ENCODE measurements at places on chromosomes 12 and 14. TPM values are rescaled to one million over a fixed set of nuclear protein-coding genes. Genes with fewer than 3 reads are reported as not detected.

DNA sequence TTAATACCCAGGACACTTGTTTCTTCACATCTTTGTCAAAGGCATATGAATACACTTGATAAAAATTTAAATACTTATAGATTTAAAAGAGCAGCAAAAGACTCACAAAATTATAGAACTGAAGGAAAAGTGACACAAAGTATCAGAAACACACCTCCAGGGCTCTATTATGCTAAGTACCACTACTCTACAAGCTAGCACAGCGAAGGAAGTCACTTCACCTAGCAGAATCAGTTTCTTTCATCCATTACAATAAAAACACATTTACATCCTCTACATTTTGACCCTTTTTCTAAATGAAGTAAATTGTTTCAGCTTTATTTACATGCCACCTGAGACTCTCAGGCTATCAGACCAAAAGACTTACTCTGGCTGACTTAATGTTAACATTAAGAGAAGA, 26.6 kb upstream of the PTPRB start:
- no peak overlapping the region for H3K27ac ChIP-seq
- no peak for DNase-seq
- no peaks in the 10 kb centered on the region for H3K27me3 ChIP-seq
- H3K4me1 ChIP-seq = no peaks in the 10 kb centered on the region
- no peak overlapping the region for H3K4me3 ChIP-seq
- no peaks in the 10 kb centered on the region for H3K36me3 ChIP-seq

DNA sequence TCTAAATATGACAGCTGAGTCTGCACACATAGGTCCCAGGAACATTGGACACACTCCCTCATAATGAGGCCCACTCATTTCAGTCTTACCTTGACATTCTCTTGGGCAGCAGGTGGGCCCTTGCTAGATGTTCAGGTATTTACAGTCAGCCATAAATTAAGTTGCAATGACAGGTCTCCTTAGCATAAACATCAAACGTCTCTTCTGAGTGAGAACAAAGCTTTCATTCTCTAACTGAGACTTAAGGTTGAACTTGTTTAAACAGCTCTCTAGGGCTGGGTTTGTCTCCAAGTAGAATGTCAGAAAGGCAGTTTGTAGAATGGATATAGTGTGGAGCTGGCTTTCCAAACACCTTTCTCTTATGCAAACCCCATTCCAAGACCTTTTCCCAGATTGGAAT, 10.3 kb downstream of the ACVR1B start:
- H3K27me3 ChIP-seq = no peaks in the 10 kb centered on the region
- DNase-seq = peak; percentile 25
- peak overlapping the region; percentile 22 for H3K27ac ChIP-seq
- no peaks in the 10 kb centered on the region for H3K36me3 ChIP-seq

DNA sequence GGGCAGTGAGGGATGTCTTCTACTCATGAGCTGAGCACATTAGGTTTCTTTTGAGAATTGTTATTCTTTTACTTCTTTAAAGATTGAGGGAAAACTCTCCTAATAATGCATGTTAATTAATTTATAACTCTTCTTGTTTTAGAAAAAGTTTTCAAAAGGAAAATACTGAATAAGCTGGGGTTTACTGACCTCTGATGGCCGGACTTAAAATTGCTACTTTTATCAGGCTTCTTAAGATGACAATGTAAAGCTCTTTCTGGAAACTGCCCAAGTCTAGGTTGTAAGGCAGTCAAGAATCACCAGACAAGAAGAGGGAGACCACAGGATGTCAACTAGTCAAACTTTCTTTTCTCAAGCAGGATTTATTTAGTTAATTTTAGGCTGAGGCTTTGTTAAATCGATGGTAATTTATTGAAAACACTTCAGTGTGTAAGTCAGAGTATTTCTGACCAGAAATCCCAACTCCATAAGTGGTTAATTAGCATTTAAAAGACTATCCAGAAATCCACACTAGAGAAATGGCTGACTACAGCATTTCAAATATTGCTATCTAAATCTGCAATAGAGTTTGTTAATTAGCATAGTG, 82.1 kb downstream of the AVPR1A start:
- no peaks in the 10 kb centered on the region for H3K36me3 ChIP-seq
- no peak overlapping the region for H3K4me3 ChIP-seq
- H3K4me1 ChIP-seq = peaks cover 7% of the 10 kb centered on the region
- no peak overlapping the region for H3K27ac ChIP-seq

DNA sequence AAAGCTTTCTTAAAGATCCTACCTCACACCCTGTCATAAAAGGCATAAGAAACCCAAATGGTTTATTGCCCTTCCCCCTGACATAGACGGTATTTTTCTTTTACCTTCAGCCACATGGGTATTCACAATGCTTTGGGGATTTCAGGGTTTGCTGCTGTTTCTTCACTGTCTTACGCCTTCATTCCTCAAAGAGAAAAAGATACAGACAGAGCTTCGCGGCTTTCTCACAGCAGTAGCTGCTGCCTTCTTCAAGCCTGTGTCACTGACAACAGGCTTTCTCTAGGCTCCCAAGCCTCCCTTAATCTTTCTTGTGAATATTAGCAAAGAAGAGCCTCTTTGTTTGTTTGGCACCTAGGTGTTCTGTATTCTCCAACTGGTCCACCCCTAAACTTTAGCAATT, 197.4 kb upstream of the ARID2 start:
- no peak overlapping the region for H3K4me3 ChIP-seq
- no peak overlapping the region for H3K27ac ChIP-seq
- H3K27me3 ChIP-seq = no peaks in the 10 kb centered on the region
- H3K36me3 ChIP-seq = no peaks in the 10 kb centered on the region
- H3K4me1 ChIP-seq = no peaks in the 10 kb centered on the region
- no peak for DNase-seq

DNA sequence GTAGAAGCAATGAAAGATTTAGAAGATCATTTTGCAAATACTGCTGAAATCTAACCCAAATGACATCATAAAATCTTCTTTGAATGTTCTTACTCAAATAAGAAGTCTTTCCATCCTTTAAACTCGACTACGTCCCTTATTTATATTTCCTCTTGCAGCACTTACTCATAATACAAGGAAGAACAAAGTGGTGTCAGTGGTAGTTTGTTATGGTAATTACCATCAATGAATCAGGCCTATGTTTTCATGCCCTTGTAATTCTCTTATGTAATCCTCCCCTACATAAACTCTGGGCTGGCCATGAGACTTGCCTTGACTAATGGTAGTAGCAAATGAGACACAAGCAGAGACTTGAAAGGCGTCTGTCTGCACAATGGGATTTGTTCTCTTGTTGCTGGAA, 17.0 kb downstream of the EEA1 start:
- no peak for DNase-seq
- H3K36me3 ChIP-seq = no peaks in the 10 kb centered on the region
- H3K4me3 ChIP-seq = no peak overlapping the region
- H3K4me1 ChIP-seq = no peaks in the 10 kb centered on the region

DNA sequence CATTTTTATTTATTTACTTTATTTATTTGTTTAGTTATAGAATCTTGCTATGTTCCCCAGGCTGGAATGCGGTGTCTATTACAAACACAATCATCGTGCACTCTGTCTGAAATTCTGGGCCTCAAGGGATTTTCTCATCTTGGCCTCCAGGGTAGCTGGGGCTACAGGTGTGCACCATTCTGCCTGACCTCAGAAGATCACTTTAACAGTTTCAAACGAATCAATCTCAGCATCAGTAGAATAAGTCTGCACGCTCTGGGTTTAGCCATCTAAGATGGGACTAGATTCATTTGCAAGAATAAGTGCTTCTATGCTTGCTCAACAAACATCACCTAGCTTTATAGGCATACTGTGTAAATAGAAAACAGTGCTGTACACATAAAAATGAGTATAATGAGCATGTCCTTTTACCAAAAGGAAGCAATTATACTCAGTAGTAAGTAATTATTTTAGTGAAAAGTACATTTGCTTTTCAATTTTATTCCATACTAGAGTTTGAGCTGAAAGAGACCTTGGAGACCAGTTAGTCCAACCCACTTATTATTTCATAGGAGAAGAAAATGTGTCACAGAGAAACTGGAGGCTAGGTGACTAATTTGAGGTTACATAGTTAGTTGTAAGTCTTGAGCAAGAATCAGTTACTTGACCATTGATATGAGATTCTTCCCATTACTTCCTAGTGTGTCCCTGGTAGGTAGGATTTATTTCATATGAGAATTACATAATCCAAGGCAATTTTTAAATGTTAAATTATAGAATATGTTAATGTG, 456.5 kb upstream of the LMO3 start:
- H3K4me1 ChIP-seq = no peaks in the 10 kb centered on the region
- H3K36me3 ChIP-seq = no peaks in the 10 kb centered on the region
- no peaks in the 10 kb centered on the region for H3K27me3 ChIP-seq
- H3K4me3 ChIP-seq = no peak overlapping the region

- no peak overlapping the region for H3K4me3 ChIP-seq
- H3K36me3 ChIP-seq = no peaks in the 10 kb centered on the region
- H3K27ac ChIP-seq = no peak overlapping the region
- no peak for DNase-seq
- H3K27me3 ChIP-seq = no peaks in the 10 kb centered on the region
Measured at GRCh38 chr12:94779485-94779884, 129.1 kb upstream of the TMCC3 start.

- peak overlapping the region; percentile 96 for H3K27ac ChIP-seq
- DNase-seq = no peak
- peak overlapping the region; percentile 97 for H3K4me3 ChIP-seq
- H3K27me3 ChIP-seq = no peaks in the 10 kb centered on the region
Measured at GRCh38 chr12:114685320-114685781, 1.4 kb upstream of the TBX3 start.

DNA sequence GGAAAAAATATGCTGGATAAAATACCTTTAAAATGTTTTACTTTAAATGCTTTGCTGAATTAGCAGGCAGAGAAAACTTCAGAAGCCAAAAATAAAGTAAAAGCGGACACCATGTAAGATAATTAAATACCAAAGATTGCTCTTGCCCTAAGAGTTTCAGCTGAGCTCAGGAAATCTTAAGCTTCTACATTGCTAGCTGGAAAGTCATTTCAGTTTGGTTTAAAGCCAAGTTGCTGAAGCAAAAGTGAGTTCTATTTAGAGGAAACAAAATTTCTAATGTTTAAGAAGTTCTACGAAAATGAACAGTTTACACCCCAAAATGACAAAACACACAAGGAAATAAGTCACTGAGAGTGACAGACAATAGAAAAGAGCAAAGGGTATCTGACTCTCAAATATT, 310.0 kb downstream of the ADAMTS20 start:
- no peak overlapping the region for H3K4me3 ChIP-seq
- DNase-seq = no peak
- no peaks in the 10 kb centered on the region for H3K27me3 ChIP-seq
- H3K4me1 ChIP-seq = no peaks in the 10 kb centered on the region
- no peak overlapping the region for H3K27ac ChIP-seq
- H3K36me3 ChIP-seq = no peaks in the 10 kb centered on the region

- H3K27me3 ChIP-seq = no peaks in the 10 kb centered on the region
- H3K4me1 ChIP-seq = peaks cover 17% of the 10 kb centered on the region
- no peak overlapping the region for H3K27ac ChIP-seq
- H3K36me3 ChIP-seq = no peaks in the 10 kb centered on the region
- H3K4me3 ChIP-seq = no peak overlapping the region
- no peak for DNase-seq
Measured at GRCh38 chr12:6438345-6438744, 6.4 kb upstream of the CD27 start.

GRCh38 chr12:52895726-52896189, 9.1 kb downstream of the KRT8 start:
- H3K27ac ChIP-seq = peak overlapping the region; percentile 36
- H3K27me3 ChIP-seq = no peaks in the 10 kb centered on the region
- H3K4me1 ChIP-seq = peaks cover 51% of the 10 kb centered on the region
- no peak overlapping the region for H3K4me3 ChIP-seq

DNA sequence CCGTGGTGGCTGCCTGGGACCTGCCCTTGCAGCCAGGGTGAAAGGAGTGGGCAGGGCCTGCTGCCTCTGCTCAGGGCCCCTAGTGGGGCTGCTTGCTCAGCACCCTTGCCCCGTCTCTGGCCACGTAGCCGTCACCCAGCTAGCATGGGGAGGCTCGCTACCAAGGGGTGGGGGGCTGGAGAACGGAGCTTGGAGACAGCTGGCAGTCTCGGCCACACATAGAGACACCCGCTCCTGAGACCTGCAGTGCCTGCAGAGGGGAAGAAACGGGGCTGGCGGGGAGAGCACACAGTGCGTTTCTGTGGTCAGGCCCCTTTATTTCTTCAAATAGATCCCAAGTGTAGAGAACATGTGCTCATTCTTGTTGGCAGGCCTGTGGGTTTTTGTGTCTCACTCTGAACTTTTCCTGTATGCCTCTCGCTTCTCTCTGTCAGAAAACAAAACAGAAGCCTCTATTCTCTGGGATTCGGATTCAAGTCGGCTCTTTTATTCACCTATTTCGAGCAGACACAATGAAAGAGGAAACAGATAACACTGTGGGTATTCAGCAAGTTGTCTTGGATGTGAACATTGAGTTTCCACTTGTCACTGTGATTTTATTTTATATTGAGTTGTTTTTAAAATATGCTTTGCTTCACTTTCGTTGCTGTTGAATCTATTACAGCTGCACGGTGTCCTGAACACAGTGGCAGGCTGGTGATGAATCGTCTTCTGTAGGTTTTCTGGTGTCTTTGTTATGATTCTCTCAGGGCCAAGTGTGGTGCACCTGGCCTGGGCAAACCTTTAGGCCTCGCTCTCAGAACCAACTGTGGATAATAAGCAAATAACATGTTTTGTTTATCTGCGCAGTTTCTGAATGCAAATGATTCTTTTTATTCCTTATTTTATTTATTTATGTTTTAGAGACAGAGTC, 26.5 kb downstream of the PACS2 start:
- H3K27me3 ChIP-seq = no peaks in the 10 kb centered on the region
- no peak overlapping the region for H3K27ac ChIP-seq
- H3K4me1 ChIP-seq = peaks cover 25% of the 10 kb centered on the region
- no peak for DNase-seq

- no peaks in the 10 kb centered on the region for H3K27me3 ChIP-seq
- no peak overlapping the region for H3K27ac ChIP-seq
- H3K4me1 ChIP-seq = no peaks in the 10 kb centered on the region
- no peak overlapping the region for H3K4me3 ChIP-seq
- no peaks in the 10 kb centered on the region for H3K36me3 ChIP-seq
Measured at GRCh38 chr14:47917344-47917954, 242.0 kb upstream of the MDGA2 start.

DNA sequence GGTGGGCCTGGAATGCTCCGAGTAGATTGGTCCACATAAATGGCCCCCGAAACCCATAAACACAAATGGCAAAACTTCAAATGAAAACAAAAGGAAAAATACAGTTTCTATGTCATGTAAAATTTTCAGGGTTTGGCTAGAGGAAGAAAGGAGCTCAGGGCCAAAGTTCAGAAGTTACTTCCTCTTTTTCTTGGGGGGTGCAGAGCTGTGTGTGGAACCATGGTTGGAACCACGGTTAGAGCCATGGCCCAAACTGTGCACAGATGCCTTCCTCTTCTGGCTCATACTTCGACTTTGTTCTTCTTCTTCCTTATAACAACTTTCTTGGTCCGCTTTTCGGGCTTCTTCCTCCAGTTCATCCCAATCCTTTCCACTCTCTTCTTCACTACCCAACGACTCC, 51.7 kb downstream of the MGST1 start:
- no peak for DNase-seq
- no peaks in the 10 kb centered on the region for H3K36me3 ChIP-seq
- H3K4me1 ChIP-seq = no peaks in the 10 kb centered on the region
- no peak overlapping the region for H3K27ac ChIP-seq

- no peaks in the 10 kb centered on the region for H3K4me1 ChIP-seq
- H3K4me3 ChIP-seq = no peak overlapping the region
- DNase-seq = no peak
- peaks cover 5% of the 10 kb centered on the region for H3K27me3 ChIP-seq
Measured at GRCh38 chr14:53501361-53502211, 348.5 kb upstream of the DDHD1 start.

CLEC14A gene
- not detected for total RNA-seq

TSPAN9 gene
- total RNA-seq = 11.6 TPM

ACVR1B gene
- 5.8 TPM for total RNA-seq

CLMN gene
- 16.2 TPM for total RNA-seq

TBC1D30 gene
- total RNA-seq = 0.42 TPM

PLBD1 gene
- total RNA-seq = not detected

OVCH1 gene
- not detected for total RNA-seq

All from HepG2 (cell line).